ENCODE measurements at places on chromosomes 2 and 18.

DNA sequence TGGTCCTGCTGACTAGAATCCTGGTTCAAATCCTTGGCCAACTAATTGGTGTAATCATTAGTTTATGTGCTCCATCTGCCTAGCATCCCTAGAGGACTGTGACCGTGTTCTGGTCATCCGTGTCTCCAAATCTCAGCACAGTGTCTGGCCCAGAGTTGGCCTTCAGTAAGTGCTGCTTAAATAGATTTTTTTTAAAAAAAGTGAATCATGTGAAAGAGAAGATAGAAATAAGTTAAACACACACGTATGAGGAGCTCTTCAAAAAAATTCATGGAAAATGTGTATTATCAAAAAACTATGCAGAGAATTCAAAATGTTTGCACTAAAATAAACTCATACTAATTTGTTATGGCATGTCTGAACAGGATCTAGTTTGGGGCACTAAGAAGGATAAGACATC lies 129.3 kb upstream of the TLK1 start:
- DNase-seq = peak; percentile 25

GRCh38 chr2:241905716-241906377 lies 36.3 kb downstream of the RTP5 start:
- DNase-seq = no peak

DNA sequence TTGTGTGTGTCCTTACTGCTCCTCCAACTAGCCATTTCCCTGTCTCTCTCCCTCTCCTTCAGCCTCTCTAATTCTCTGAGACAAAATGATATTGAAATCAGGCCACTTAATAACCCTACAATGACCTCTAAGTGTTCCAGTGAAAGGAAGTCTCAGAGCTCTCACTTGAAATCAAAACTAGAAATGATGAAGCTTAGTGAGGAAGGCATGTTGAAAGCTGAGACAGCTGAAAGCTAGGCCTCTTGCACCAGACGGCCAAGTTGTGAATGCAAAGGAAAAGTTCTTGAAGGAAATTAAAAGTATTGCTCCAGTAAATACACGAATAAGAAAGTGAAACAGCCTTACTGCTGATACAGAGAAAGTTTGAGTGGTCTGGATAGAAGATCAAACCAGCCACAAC lies 72.9 kb downstream of the PRKCE start:
- no peak for DNase-seq

DNA sequence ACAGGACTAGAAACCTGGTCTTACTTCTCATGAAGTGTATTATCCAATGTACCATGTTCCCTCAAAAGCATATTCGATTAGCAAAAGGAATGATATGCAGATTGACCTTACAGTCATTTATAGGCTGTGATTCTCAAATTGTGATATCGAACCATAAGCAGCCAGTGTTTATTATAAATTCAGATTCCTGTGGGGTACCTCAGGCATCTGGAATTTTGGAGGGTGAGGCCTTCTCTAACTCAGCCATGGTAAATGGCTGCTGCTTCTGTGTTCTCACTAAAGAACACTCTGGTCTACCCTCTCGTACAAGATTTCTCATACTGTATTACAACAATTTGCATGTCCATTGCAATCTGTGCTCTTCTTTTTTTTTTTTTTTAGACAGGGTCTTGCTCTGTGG lies 84.5 kb downstream of the PRPF40A start:
- DNase-seq = peak; percentile 20

DNA sequence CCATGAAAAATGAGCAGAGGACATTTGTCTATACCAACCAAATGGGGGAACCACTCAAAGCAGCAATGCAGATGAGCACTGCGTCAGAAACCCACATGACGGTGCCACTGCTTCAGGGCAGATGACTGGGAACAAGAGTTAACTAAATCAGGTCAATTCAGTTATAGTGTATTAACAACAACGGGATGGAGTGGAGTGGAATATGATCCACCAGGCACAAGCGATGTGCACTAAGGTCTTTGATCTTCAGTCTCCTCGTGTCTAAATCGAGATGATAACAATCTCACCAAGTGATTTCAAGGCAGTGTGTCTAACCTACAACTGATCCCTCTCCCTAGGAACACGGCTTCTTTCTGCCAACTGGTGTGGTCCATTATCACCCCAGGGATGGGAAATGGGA lies 269.0 kb downstream of the RAD51AP2 start:
- DNase-seq = no peak

- DNase-seq = peak; percentile 55
These were observed 32.6 kb upstream of the PPP3R1 start for GRCh38 chr2:68284896-68285295.

DNA sequence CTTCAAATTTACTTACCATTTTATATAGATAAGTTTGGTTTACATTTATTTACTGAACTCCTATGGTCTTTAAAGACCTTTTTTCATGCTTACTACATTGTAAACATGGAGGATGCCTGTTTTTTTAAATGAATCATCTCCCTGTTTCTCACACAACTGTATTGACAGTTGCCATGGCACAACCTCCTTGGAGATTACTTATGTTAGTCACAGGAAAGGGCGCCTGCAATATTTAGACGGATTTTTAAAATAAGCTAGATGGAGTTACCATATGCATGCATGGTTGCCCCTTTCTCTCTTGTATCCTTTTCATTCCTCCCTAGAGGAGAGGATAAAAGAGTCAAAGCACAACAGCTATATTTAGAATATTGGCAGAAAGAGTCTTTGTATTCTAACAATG lies 34.8 kb upstream of the CCDC102B start:
- peak; percentile 50 for DNase-seq

GRCh38 chr2:48424866-48425265 lies 105.1 kb upstream of the STON1 start:
- DNase-seq = no peak

DNA sequence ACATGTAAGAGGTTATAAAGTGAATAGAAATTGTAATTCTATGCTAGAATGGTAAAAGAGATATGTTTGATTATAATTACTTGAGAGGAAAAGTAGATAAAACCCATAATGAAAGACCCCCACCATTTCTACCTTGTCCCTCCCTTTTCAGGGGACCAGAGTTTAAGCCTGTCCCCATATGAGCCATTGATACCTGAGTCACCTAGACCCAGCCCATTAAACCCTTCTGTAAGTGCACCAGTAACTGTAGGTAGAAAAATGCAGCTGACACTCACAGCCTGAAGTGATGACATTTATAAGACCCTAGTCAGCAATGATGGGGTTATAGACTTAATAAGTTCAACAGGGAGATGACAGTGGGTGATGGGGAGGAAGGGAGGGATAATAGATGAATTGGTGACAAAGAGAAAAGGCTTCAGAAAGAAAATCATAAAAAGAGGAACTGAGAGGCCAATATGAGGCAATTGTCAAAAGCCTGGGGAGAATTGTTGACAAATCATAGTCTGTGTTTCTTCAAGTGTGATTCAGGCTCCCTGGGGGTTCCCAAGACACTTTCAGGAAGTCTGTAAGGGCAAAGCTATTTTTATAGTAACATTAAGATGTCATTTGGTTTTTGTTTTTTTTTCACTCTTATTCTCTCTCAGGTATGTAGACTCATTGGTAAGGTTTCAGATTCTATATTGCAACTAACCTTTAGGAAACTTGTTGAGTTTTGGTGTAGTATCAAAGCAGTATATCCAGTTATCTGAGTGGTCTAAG lies 544.2 kb downstream of the SATB2 start:
- peak; percentile 17 for DNase-seq

DNA sequence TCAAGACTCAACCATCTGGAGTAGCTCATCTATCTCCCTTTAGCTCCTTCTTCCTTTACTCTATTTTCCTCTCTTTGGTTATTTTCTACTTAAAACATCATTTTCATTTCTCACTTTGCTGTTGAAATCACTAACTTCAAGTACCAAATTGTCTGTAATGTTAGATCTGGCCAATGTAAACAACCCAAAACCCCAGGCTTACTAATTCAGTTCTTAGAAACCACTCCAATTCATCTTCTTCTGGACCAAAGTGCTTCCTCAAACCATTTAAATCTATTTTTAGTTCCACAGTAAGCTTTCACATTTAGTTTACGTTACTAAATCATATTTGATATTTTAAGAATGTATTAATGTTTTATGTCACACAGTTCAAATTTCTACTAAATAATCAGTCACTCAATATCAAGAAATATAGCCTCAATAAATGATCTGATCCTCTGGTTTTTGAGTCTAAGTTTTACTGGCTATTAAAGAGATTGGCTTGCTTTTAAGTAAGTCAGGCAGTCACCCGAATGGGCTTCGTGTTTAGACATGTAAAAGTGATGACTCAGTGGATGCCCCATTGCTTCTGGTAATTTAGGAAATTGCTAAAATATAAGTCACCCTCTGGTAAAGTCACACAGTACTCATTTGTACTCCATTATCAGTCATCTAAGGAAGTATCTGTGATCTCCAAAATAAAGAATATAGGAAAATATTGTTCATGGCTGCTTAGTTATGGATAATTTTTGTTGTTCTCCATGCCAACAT lies 527.2 kb upstream of the SOX11 start:
- DNase-seq = peak; percentile 95

DNA sequence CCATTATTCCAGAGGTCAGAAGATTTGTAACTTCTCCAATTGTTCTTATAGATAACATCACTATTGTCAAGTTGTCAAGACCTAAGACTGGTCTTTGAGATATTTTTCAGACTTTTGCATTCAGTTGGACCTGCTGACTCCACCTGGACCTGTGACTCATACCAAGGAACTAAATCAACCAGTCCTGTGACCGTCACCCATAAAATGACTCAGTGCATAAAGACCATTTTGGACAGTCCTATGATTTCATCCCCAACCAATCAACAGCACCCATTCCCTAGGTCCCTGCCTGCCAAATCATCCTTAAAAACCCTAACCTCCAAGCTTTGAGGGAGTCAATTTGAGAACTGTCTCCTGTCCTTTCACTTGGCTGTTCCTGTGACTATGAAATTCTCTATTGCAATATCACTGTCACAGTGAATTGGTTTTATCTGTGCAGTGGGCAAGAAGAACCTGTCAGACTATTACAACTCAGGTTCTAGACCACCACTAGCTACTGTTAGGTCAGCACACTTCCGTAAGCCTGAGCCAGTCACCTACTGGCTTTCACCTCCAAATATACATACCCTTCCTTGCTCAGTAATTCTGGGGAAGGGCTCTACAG lies 17.1 kb downstream of the DPP4 start:
- no peak for DNase-seq
